Thyroid gland (tissue), 4 donors: ENCODE measurements at places on chromosomes 7 and 10. TPM values are rescaled to one million over a fixed set of nuclear protein-coding genes. Genes with fewer than 3 reads are reported as not detected.

HOXA2 gene
- total RNA-seq: 0.73 TPM

HMX2 gene
- total RNA-seq: not detected

C10orf53 gene
- total RNA-seq: not detected

LDB3 gene
- total RNA-seq: 1.5 TPM

AKR1D1 gene
- total RNA-seq: not detected

MRPS17 gene
- 11.2 TPM for total RNA-seq

DNA sequence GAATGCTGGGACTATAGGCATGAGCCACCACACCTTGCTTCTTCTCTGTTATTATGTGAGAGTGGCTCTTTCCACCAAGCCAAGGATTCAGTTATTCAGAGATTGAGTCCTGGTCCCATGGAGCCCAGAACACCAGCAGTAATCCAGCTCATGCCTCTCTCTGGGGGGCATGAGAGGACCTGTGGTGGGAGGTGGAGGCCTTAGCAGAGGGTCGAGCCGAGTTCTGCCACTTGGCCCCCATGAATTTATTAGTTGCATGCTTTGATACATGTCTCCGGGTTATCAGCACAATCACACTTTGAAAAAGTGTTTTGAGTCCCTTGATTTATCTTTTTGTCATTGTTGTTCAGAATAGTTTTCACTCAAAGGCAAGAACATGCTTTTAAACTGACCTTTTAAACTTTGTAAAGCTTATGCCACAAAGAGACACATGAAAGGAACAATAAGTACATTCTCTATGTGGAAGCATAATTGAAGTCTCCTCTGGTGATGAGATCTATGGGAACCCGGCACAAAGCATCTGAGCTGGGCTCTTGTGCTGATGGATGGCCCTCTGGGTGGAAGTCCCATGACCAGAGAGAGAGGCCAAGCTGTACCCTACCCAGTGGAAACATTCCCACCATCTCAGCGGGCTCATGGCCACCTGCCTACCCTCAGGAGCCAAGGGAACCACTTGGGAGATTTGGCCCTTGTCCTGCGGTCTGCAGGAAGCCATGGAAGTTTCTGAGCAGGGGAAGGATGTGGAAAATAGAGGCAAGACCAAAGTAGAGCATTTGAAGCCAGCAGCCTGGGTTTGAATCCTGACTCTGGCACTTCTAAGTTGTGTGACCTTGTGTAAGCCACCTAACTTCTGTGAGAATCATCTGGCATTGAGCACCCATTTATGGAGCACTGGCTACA lies 53.9 kb downstream of the MINDY4 start:
- DNase-seq: no peak
- no peaks in the 10 kb centered on the region for H3K36me3 ChIP-seq
- H3K27ac ChIP-seq: no peak overlapping the region
- no peaks in the 10 kb centered on the region for H3K27me3 ChIP-seq

DNA sequence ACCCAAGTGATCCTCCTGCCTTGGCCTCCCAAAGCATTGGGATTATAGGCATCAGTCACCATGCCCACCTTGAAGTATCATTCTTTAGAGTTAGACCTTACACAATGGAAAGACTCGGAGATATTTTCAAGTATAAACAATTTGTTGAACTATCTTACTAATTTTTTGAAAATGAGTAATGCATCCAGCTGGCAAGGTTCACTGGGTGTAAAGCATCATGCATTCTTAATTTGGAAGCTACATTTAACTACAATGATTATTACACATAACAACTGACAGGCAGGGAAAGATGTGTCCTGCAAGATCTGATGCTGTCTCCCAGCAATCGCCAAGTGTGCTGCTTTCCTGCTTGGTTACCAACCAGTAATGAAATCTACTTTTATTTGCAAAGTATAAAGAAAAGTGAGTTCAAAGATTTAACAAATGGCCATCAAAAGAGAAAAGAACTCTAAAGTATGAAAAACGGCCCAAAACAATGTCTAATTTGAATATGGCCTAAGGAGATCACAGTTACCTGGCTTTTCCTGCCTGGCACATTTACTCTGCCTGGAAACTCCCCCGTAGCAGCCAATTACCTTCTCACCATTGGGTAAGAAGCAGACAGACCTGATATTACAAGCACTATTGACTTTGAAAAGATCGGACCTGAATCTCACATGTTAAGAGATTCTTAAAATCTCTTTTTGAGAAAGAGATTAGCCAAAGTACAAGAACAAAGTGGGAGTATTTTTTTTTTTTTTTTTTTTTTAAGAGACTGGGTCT lies 59.3 kb upstream of the NMT2 start:
- no peak overlapping the region for H3K27ac ChIP-seq
- no peak overlapping the region for H3K4me3 ChIP-seq
- H3K27me3 ChIP-seq: no peaks in the 10 kb centered on the region
- H3K4me1 ChIP-seq: no peaks in the 10 kb centered on the region
- no peak for DNase-seq
- H3K36me3 ChIP-seq: no peaks in the 10 kb centered on the region

GRCh38 chr10:47311193-47311931 lies 10.9 kb upstream of the GDF2 start:
- no peaks in the 10 kb centered on the region for H3K27me3 ChIP-seq
- H3K27ac ChIP-seq: no peak overlapping the region
- H3K4me1 ChIP-seq: no peaks in the 10 kb centered on the region
- no peaks in the 10 kb centered on the region for H3K36me3 ChIP-seq

DNA sequence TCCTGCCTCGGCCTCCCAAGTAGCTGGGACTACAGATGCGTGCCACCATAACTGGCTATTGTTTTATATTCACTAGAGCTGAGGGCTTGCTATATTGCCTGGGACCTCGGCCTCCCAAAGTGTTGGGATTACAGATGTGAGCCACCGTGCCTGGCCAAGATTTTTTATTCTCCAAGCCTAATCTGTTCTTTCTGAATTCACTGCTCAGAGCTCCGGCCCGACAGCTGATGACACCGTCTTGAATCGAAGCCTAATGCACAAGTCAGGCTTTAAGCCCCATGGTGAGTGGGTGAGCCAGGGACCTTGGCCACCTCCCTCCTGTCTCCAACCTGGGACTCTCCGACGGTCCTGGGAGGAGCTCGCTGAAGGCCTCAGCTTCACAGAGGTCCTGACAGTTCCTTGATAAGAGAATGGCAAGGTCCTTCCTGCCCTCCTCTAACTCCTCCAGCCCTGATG lies 338.9 kb downstream of the WDR37 start:
- H3K36me3 ChIP-seq: no peaks in the 10 kb centered on the region
- H3K27me3 ChIP-seq: no peaks in the 10 kb centered on the region
- no peaks in the 10 kb centered on the region for H3K4me1 ChIP-seq
- no peak overlapping the region for H3K4me3 ChIP-seq

DNA sequence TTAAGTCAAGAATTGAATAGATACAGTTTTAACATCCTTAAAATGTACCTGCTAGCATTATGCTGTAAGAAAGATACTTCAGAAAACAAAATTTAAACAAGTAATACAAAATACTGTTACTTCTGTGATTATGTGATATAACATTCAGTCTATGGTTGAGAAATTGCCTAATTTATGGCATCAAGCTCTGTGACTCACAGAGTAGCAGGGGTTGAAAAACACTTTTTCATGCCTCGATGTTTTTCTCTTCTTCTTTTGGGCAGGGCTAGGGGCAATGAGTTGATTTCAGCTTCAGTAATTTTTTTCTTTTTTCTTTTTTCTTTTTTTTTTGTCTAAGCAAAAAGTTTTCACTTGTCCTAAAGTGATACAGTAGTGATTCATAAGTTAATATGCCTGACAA lies 209.2 kb downstream of the MBL2 start:
- H3K36me3 ChIP-seq: no peaks in the 10 kb centered on the region
- no peak overlapping the region for H3K27ac ChIP-seq
- no peak for DNase-seq
- H3K4me3 ChIP-seq: no peak overlapping the region
- H3K27me3 ChIP-seq: no peaks in the 10 kb centered on the region

DNA sequence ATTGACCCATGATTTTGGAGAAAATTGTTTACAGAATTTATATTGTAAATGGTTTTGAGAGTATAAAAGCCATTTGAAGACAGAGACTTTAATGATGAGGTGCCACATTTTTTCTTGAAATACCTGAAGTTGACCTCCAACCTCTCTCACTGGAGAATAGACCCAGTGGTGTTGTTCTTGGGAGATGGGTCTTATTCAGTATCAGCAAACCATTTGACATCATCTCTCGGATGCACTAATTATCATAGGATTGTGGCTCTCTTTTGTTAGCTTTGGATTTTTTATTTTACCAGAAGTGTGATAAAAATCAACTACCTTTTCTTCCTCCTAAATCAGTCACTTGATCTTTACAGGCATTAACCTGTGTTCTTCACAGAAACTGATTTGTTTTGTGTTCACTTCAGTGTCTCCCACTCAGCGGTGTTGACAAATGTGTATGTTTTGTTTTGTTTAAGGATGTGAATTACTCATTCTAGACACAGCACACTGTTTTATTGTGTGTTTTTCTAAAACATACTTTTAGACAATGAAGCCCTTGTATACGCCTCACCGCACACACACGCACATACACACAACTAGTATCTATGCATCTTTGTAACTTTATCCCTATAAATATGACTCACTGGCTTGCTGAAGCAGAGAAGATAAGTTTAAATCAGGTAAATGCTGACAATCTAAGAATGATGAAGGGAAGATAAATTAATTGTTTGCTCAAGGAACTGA lies 455.6 kb downstream of the INHBA start:
- no peak overlapping the region for H3K4me3 ChIP-seq
- no peaks in the 10 kb centered on the region for H3K27me3 ChIP-seq
- no peaks in the 10 kb centered on the region for H3K4me1 ChIP-seq
- DNase-seq: no peak
- H3K36me3 ChIP-seq: no peaks in the 10 kb centered on the region

DNA sequence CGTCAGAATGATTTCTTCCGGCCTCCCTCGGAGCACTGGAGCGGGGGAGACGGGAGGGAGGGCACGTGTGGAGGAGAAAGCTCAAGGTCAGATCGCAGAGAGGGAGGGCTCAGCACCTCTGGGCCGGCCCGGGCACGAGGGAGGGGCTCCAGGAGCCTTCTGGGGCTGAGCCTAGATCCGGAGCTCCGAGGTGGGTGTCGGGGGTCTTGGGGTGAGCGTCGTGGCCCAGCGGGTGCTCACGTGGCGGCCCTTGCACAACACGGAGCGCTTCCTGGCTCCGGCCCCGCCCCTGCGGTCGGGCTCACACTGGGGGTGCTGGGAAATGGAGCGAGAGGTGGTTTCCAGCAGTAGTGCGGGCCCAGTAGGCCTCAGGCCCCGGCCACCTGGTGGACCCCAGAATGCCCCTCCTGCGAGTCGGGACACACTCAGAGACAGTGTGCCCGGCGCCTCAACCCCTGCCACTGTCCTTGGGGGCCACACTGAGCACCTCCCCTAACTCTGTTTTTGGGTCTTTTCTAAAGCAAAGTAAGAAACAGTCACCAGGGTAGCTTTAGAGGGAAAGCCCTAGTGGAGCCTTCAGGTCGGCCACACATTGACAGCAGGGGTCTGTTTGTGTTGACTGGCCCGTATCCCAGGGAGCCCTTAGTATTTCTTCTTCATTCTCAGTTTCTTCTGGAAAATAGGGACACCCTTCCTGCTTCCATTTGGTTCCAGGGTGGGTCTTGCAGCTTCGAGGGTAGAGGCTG lies 798 bp downstream of the PPIF start:
- peak overlapping the region; percentile 82 for H3K4me3 ChIP-seq
- H3K27me3 ChIP-seq: no peaks in the 10 kb centered on the region
- peak; percentile 63 for DNase-seq
- peak overlapping the region; percentile 84 for H3K27ac ChIP-seq
- H3K36me3 ChIP-seq: peaks cover 32% of the 10 kb centered on the region
- H3K4me1 ChIP-seq: peaks cover 30% of the 10 kb centered on the region

DNA sequence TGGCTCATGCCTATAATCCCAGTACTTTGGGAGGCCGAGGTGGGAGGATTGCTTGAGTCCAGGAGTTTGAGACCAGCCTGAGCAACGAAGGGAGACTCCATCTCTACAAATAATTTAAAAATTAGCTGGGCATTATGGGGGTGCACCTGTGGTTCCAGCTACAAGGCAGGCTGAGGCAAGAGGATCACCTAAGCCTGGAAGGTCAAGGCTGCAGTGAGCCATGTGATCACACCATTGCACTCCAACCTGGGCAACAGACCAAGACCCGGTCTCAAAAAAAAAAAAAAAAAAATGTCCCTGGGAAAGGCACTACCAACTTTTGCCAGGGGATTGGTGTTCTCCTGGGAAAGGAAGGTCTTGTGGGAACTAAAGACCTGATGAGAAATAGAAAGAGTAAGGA lies 134.2 kb upstream of the AUTS2 start:
- H3K27me3 ChIP-seq: no peaks in the 10 kb centered on the region
- H3K36me3 ChIP-seq: no peaks in the 10 kb centered on the region
- H3K27ac ChIP-seq: no peak overlapping the region
- no peaks in the 10 kb centered on the region for H3K4me1 ChIP-seq
- no peak for DNase-seq

- H3K36me3 ChIP-seq: no peaks in the 10 kb centered on the region
- peak within 1 kb of the TSS; percentile 78 for H3K27ac ChIP-seq
- DNase-seq: no peak
- peak within 1 kb of the TSS; percentile 9 for H3K4me3 ChIP-seq
- no peaks in the 10 kb centered on the region for H3K4me1 ChIP-seq
Observed at GRCh38 chr7:135147899-135148721, at the start of gene TMEM140. Gene TMEM140 (plus strand): TSS chr7:135148072. CDS start chr7:135164442, 16,370 bp downstream.

GRCh38 chr7:2023877-2024566 lies 208.7 kb downstream of the MAD1L1 start:
- H3K4me3 ChIP-seq: no peak overlapping the region
- no peaks in the 10 kb centered on the region for H3K36me3 ChIP-seq
- H3K27me3 ChIP-seq: no peaks in the 10 kb centered on the region
- no peaks in the 10 kb centered on the region for H3K4me1 ChIP-seq
- H3K27ac ChIP-seq: no peak overlapping the region
- no peak for DNase-seq

GRCh38 chr10:80252296-80252887 lies 37.1 kb downstream of the MAT1A start:
- no peaks in the 10 kb centered on the region for H3K27me3 ChIP-seq
- H3K4me3 ChIP-seq: no peak overlapping the region
- no peak overlapping the region for H3K27ac ChIP-seq
- DNase-seq: no peak
- peaks cover 10% of the 10 kb centered on the region for H3K4me1 ChIP-seq

- DNase-seq: no peak
- no peaks in the 10 kb centered on the region for H3K27me3 ChIP-seq
- H3K27ac ChIP-seq: no peak overlapping the region
- H3K4me3 ChIP-seq: no peak overlapping the region
- H3K4me1 ChIP-seq: no peaks in the 10 kb centered on the region
- H3K36me3 ChIP-seq: no peaks in the 10 kb centered on the region
Observed at GRCh38 chr7:157498657-157499056, 161.9 kb downstream of the DNAJB6 start.

GRCh38 chr7:129055294-129055816 lies 444 bp upstream of the TNPO3 start:
- peak overlapping the region; percentile 99 for H3K27ac ChIP-seq
- DNase-seq: no peak
- no peaks in the 10 kb centered on the region for H3K27me3 ChIP-seq

DNA sequence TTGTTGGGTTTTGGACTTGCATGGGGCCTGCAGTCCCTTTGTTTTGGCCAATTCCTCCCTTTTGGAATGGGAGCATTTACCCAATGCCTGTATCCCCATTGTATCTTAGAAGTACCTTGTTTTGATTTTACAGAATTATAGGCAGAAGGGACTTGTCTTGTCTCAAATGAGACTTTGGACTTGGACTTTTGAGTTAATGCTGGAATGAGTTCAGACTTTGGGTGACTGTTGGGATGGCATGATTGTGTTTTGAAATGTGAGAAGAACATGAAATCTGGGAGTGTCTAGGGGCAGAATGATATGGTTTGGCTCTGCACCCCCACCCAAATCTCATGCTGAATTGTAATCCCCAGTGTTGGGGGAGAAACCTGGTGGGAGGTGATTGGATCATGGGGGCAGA lies 76.8 kb upstream of the MKI67 start:
- DNase-seq: no peak
- no peak overlapping the region for H3K4me3 ChIP-seq
- no peaks in the 10 kb centered on the region for H3K27me3 ChIP-seq
- no peaks in the 10 kb centered on the region for H3K4me1 ChIP-seq
- no peaks in the 10 kb centered on the region for H3K36me3 ChIP-seq
